ENCODE measurements at places on chromosomes 11 and 22. TPM values are rescaled to one million over a fixed set of nuclear protein-coding genes. Genes with fewer than 3 reads are reported as not detected.

The UBQLNL gene
- polyA plus RNA-seq: 2.0 TPM

- no peak for DNase-seq
These were observed 556 bp downstream of the CRYBB2 start for GRCh38 chr22:25219948-25220442.

The TRIM48 gene
- not detected for polyA plus RNA-seq

The TREH gene
- 0.15 TPM for polyA plus RNA-seq

The CSF2RB gene
- polyA plus RNA-seq: 2.8 TPM
